ENCODE measurements at places on chromosomes 12 and 14. TPM values are rescaled to one million over a fixed set of nuclear protein-coding genes. Genes with fewer than 3 reads are reported as not detected.

Gene TMPRSS12
- not detected for total RNA-seq

Gene PIANP
- not detected for total RNA-seq

Gene SYCP3
- total RNA-seq, result not detected

Gene RASSF9
- total RNA-seq, result 2.9 TPM

Gene ITGB7
- total RNA-seq, result 9.4 TPM

Gene TAS2R13
- total RNA-seq, result 0.48 TPM

Gene SLC38A4
- 1.1 TPM for total RNA-seq

Gene TMEM119
- not detected for total RNA-seq

Gene PCED1B
- 0.48 TPM for total RNA-seq

Gene NFE2
- total RNA-seq, result under 0.01 TPM
